ENCODE measurements at places on chromosomes 1 and 21.

- no peak for DNase-seq
Observed at GRCh38 chr1:209311770-209312169, 271.7 kb upstream of the CAMK1G start.

- no peak for DNase-seq
Observed at GRCh38 chr1:94628499-94628843, 86.9 kb upstream of the F3 start.

DNA sequence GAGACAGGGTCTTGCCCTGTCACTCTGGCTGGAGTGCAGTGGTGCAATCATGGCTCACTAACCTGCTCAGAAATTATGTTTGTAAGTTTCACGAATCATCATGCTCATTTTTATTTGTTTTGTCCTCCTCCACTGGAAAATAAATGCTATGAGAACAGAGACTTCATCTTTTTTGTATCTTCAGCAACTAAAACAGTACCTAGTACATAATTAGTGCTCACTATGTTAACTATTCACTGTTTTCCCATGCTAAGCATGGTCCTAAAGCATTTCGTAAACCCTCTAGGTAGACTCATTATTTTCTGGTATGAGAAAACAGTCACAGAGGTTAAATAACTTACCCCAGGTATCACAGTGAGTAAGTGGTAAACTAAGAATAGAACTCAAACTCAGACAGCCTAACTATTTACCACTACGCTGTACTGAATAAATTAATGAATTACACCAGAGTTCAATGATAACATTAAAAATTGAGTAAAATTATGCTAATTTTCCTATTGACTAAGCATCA, 118.4 kb downstream of the RERE start:
- no peak for DNase-seq

DNA sequence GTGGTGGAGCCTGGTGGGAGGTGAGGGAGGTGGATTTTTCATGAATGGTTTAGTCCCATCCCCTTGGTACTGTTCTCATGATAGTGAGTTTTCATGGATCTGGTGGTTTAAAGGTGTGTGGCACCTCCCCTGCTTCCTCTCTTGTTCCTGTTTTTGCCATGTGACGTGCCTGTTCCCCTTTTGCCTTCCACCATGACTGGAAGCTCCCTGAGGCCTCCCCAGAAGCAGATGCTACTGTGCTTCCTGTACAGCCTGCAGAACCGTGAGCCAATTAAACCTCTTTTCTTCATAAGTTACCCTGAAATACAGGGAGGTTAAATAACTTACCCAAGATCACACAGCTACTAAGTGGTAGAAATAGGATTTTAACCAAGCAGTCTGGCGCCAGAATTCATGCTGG, 4.3 kb upstream of the HEYL start:
- no peak for DNase-seq

DNA sequence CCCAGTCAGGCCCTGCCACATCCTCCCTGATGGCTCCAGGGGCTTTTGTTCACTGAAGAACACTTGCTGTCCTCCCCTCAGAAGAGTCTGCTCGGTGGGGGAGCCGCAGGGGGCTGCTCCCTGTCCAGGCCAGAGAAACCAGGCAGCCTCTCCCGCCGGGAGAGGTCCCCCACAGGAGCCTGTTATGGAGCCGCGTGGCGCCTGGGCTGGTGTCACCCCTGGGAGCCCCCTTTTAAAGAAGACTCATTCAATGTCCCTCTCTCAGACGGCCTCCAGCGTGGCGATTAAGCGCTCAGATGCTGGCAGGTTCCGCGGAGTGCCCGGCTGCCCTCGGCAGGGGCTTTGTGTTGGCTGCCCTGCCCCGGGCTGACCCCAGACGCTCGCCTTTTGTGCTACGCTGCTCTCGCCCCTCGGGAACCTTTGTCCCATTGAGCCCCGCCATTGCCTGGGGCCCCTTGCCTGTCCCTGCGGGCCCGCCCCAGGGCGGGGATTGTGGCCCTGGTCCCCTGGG, 43.1 kb downstream of the SKI start:
- no peak for DNase-seq

- DNase-seq = no peak
Observed at GRCh38 chr1:26156285-26157038, 2.4 kb upstream of the FAM110D start.

GRCh38 chr1:170495006-170495405, 37.0 kb upstream of the GORAB start:
- DNase-seq = no peak

DNA sequence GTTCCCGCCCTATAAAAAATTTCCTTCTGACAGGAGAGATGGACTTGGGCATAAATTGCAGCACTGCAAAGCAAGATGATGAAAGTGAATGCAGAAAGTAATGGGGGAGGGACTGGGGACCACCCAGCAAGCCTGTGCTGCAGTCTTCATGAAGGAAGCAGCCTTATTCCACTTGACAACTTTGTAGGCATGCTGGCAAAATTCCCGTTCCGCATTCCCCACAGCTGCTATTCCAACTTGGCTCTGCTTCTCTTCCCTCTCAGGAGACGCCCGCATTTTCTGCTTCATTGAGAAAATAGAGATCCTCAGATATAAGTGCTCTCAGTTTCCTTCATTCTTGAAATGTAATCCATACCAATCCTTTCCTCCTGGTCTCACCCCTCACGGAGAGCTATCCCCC, 2.4 kb downstream of the HMGB4 start:
- no peak for DNase-seq

- DNase-seq = peak; percentile 35
Observed at GRCh38 chr1:156866249-156866909, 5.7 kb downstream of the NTRK1 start.

DNA sequence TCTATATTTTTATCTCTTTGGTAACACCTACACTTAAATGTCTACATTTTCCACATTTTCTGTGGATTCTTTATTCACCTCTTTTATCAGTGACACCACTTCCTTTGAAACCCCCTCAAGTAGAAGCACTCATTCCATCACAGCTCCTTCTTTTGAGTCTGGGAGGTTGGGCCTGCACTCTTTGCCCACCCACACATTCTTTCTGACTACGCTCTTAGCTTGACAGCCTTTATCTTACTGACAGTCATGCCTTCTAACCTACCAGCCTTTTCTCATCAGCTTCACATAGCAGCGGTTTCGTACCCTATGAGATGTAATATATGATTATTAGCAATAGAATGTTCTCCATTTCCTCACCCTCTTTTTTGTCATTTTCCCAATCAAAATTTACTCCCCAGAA, 151.9 kb downstream of the TNFSF18 start:
- no peak for DNase-seq

- DNase-seq = no peak
Observed at GRCh38 chr1:42768172-42768571, 1.1 kb downstream of the C1orf50 start.

DNA sequence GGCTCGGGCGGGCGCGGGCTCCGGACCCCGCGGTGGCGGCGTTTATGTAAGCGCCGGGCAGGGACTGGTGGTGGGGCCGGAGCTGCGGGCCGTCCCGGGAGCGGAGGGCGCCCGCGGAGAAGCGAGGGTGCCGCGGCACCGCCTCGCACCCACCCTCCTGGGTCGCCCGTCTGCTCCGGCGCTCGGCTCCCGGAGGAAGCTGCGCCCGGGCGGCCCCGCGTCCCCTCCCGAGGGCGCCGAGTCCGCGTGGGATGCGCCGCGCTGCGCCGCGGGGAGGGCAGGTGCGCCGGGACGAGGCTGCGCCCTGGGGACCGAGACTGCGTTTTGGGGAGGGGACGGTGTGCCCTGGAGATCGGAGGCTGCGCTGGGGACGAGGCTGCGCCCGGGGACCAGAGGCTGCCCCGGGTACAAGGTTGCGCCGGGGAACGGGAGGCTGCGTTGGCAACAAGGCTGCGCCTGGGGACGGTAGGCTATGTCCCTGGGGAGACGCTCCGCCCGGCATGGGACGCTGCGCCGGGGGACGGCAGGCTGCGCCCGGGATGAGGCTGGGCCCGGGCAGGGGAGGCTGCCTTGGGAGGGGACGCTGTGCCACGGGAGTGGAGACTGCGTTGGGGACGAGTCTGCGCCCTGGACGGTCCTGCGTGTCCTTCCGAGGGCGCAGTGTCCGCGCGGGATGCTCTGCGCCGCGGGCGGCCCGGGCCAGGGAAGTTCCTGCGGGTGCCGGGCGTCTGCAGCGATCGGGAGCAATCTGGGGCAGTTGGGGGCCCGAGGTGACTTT, 627 bp downstream of the ADARB1 start:
- peak; percentile 61 for DNase-seq

DNA sequence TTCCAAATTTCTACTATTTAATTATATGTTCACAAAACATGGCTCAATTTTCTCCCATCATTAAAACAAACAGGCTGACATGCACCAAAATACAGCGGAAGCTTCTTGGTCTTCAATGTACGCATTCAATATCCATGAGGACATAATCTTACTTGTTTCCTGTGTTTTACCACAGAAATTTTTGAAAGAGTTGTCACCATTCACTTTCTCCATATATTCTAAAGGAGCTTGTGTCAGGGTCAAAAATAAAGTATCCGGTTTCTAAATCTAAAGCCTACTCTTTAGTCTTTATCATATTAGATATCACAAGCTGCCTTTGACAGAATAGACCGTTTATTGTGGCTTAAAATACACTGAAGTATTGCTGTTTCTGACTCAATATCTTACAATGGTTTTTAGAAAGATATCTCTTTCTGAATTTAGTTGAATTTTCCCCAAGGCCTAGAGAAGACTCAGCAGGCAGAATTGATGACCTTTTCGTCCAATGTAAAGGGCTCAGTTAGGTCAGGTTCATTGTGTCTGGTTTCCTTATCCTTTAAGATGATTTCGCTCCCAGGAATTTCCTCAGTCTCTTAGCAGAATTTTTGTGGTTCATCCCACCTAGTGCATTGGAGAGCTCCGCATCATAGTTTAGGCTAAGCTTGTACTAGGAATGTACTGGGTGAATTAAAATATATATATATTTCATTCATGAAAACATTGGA, 717.2 kb downstream of the NCAM2 start:
- DNase-seq = no peak

DNA sequence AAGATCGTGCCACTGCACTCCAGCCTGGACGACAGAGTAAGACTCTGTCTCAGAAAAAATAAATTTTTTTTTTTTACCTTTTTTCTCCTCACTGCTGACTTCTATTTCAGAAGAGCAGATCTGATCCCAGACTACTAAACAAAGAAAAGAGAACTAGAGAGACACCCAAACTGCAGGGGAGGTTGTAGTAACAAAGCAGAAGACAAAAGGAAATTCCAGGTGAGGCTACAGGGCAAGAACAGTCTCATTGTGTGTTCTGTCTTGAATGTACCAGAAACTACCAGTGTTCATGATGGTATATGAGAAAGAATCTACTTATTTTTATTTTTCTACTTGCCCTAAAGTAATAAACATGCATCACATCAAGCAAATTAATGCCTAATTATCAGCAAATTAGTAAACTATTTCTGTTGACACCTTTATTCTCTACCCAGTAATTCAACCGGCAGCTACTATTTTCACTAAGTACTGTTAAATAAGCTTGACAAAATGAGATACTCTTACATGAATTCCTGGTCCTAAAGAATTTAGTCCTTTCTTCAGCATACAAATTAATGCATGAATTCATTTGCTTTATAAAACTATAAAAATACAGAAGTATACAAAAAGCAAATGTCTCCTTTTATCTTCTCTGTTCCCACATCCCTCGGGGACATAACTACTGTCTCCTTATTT, 40.6 kb downstream of the ARID4B start:
- no peak for DNase-seq

DNA sequence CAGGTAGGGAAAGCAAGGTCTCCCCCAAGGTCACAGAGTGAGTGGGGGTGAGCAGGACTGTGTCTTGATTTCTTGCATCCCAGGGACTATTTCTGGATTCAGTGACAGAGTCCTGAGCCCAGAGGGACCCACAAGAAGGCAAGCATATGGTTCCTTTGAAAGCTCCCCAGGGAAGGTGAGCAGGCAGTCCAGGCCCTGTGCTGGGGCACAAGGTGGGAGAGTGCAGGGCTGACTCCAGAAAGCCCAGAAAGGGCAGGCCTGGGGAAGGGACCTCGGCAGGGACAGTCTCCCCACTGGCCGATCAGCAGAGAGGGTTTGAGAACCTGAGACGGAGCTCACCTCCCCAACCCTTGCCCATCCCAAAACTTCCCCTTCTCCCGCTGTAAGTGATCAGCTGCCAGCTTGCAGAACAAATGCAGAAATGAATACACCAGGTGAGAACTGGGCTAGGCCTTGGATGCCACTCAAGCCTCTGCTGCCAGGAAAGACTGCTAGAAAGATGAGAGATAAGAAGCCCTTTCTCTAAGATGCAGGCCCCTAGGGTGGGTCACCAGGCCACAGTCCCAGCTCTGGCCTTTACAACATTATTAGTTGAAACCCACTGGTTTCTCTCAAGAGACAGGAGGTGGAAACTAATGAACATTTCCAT, 121.0 kb downstream of the GLIS1 start:
- DNase-seq = no peak

- DNase-seq = no peak
Observed at GRCh38 chr1:241376701-241377100, 19.7 kb upstream of the RGS7 start.

GRCh38 chr1:167623951-167624350, 6.1 kb upstream of the RCSD1 start:
- no peak for DNase-seq

- DNase-seq = no peak
Observed at GRCh38 chr1:20491866-20492265, 5.9 kb upstream of the CAMK2N1 start.

DNA sequence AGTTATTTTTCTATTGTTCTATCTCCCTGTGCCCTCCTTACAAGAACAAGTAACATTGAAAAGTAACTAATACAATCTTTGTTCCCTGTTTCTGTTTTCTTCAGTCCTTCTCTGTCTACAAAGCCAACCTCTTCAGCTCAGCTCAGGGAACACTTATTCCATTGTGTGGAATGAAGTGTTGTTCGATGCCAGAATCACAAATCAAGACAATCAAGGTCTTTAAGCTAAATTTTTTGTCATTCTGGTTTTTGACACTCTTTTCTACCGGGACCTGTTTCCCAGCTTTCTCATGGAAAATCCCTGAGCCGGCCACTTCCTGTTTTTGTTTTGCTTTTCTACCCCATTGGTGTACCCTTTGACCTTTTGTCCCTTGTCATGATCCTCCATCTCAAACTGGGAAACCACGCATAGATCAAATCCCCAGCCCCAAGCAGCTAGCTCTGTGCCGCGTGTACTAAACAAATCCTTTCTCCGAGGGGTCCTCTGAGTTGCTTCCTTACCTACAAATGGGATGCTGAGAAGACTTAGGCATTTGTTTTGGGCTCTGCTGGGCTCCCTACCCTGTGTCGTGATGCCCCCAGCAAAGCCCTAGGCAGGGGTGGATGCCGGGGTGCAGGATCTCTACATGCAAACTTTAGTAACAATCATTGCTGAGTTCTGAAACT, 141.8 kb downstream of the TOMM20 start:
- DNase-seq = no peak

GRCh38 chr1:181086926-181087325, 1.6 kb upstream of the IER5 start:
- no peak for DNase-seq

DNA sequence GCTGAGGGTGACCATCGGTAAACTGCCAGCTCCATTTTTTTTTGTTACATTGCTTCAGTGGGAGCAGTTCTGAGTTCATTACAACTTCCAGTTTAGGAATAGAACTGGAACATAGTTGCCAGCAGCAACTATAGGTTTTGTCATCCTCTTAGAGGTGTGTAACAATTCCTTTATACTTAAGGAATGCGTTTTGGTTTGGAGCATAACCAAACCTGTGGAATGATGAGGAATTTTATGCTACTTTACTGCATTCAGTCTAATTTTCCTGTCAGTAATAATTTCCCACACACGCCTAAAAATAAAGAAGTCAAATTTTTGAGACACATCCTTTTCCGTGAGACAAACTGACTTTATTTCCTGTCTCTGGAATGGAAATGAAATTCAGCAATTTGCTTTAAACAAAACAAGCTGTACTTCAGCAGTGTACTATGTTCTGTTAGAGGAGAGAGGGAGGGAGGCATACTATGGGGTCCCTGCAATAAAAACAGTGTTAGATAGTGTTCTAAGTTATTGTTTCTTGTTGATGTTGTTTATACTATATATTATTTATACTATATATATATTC, 4.8 kb upstream of the AMPD1 start:
- no peak for DNase-seq

Measured in activated T-cell treated with anti-CD3 and anti-CD28 coated beads, Interleukin-2, amount 50 U/mL, for 48 hours (primary cell).